ENCODE measurements at places on chromosomes 12 and 14.
A peak's percentile ranks its signal among the peaks of the same experiment; 100 is the strongest.

- DNase-seq: peak; percentile 16
Observed at GRCh38 chr12:46267575-46267824, 1.3 kb downstream of the SLC38A1 start.

DNA sequence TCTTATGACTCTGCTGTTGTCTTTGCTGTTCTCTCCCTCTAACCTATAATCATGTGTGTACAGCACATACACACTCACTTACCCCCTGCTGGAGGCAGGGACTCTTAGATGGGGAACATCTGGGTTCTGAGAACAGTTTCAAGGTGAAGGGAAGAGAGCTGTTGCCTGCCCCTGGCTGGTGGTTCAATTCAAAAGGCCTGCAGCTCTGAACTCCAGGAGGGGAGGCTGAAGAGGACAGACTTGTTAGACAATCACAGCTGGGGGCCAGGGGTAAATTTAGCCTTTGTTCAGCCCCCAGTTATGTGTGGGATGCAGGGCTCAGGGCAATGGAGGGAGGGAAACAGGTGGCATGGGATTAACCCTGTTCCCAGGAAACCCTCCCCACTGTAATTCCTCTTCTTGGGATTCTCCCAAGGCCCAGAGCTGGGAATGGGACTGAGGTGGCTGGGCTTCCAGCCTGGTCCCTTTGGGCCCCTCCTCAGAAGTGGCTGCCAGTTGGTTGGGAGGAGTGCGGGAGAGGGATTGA, 1.9 kb downstream of the MYL6B start:
- DNase-seq: no peak

- DNase-seq: no peak
Observed at GRCh38 chr12:65900912-65901672, 76.8 kb downstream of the HMGA2 start.

DNA sequence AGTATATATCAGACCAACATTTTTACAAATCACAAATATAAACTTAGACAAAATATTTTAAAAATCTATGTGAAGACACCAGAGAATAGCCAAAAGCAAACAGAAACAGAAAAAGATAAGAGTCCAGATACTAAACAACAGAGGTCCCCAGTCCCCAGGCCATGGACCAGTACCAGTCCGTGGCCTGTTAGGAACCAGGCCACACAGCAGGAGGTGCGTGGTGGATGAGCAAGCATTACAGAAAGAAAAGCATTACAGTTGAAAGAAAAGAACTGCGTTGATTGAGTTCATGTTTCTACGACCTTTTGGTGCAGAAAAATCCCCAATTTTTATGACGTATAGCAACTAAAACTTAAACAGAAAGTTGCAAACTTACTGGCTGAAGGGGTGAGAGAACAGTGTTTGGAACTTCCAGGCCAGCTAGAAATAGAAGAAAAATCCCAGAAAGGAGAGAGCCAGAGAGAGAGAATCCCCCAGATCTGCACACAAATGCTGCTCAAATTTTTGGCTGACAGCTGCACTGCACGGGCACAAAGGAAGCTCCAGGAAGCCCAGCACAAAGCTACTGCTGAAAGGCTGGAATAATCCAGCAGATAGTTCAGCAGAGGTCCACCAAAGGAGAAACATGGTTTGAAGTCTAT, 159.6 kb upstream of the C14orf180 start:
- no peak for DNase-seq

DNA sequence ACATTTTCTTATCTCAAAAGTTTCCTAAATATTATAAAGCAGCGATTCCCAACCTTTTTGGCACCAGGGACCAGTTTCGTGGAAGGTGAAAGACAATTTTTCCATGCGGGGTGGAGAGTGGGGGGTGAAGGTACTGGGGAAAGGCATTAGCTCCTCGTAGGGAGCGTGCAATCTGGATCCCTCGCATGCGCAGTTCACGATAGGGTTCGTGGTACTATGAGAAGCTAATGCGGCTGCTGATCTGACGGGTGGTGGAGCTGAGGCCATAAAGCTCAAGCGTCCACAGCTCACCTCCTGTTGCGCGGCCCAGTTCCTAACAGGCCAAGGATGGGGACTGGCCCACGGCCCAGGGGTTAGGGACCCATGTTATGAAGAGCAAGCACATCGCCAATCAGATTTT, 29.9 kb downstream of the NEUROD4 start:
- no peak for DNase-seq

DNA sequence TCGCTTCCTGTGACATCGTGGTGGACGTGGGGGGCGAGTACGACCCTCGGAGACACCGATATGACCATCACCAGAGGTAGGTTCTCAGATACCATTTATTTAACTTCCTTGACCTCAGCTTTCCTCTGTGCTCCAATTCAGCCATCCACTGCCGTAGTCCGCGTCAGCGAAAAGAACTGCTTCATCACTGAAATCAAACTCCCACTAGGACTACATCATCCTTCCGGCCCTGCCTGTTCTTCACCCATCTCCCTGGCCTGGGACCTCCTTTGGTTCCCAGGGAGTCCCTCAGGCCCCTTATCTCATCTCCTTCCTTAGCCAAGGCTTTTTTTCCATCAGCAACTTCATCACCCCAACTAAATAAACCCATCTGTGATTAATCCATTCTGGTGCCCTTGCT, 692 bp downstream of the MYG1 start:
- DNase-seq: no peak

- no peak for DNase-seq
Observed at GRCh38 chr14:31966896-31967668, 110.0 kb upstream of the ARHGAP5 start.

- DNase-seq: no peak
Observed at GRCh38 chr12:52295663-52296062, 4.3 kb upstream of the KRT81 start.

Data from T-cell (primary cell).